ENCODE measurements at places on chromosomes 7 and 10.

DNA sequence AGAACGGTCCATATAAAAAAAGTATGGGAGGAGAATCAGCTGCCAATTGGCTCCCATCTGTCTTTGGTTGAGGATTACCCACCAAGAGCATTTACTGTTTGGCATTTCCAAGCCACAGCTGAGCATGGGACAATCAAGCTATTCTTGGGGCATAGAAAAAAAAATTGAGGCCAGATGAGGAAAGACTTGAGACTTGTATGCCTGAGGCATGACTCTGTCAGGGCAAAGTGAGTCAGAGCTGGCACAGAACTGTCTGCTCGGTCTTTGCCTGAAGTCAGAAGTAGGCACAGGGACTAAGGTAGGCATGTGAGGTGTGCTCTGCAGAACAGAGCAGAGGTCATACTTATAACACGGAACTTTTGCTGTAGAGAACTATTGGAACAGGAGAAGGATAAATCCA is 126.5 kb upstream of the CHRM2 start:
- DNase-seq: no peak

GRCh38 chr10:15262036-15262713 is 93.7 kb upstream of the NMT2 start:
- no peak for DNase-seq

GRCh38 chr10:26372513-26373354 is 65.4 kb upstream of the APBB1IP start:
- DNase-seq: no peak

DNA sequence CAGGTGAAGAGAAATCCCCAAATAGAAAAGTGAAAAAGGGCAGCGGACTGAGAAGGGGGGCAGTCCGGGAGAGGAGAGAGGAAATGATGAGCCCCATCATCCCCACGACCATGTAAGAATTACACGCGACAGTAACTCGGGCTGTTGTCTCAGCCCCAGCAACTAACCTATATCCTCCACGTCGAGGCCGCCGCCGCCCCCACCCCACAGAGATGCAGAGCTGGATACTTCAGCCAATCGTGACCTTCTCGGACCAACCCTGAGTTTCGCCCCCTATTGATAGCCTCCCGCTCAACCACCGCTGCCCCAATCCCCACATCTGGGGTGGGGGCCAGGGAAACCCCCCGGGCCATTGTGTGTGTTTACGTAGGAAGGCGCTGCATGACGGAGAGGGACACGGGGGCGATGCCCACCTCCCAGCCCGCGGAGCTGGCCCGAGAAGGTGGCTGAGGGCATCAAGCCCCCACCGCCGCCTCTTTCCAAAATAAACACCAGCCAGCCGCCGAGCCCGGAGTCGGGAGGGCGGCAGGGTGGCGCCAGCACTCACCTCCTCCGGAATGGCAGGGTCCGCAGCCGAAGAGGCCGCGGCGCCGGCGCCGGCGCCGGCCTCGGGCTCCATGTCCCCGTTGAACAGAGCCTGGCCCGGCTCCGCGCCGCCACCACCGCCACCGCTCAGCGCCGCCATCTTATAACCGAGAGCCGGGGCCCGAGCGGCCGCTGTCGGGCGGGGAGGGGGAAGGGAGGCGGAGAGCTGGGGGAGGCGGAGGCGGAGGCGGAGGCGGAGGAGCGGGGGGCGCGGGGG is 509 bp downstream of the BRAF start:
- DNase-seq: peak; percentile 46

GRCh38 chr10:3773460-3774017 is 11.5 kb downstream of the KLF6 start:
- DNase-seq: no peak

GRCh38 chr7:45920502-45921380 is at the start of gene IGFBP3:
Gene IGFBP3 (minus strand): TSS chr7:45921272. CDS start chr7:45921140, 132 bp downstream.
- DNase-seq: no peak

DNA sequence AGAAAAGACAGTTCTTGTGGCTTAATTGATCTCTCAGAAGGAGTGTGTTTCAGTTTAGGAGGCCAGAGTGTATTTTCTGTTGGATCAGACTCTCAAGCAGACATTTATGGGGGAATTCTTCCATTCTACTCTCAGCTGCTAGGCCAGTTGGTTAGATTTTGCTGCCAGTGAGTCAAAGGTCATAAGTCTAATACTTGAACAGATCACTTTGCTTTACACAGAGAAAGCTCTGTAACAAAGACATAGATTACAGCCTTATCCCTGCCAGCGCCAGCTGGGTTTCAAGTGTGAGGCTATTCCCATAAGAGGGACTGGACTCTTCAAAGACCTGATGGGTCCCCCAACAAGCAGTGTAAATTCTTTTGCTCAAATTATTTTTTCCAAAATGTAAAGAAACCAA is 145.6 kb upstream of the SEMA3C start:
- DNase-seq: no peak

- DNase-seq: no peak
Observed at GRCh38 chr10:63515002-63515763, 6.0 kb upstream of the REEP3 start.

GRCh38 chr7:80213814-80214213 is 79.2 kb downstream of the GNAI1 start:
- DNase-seq: no peak

DNA sequence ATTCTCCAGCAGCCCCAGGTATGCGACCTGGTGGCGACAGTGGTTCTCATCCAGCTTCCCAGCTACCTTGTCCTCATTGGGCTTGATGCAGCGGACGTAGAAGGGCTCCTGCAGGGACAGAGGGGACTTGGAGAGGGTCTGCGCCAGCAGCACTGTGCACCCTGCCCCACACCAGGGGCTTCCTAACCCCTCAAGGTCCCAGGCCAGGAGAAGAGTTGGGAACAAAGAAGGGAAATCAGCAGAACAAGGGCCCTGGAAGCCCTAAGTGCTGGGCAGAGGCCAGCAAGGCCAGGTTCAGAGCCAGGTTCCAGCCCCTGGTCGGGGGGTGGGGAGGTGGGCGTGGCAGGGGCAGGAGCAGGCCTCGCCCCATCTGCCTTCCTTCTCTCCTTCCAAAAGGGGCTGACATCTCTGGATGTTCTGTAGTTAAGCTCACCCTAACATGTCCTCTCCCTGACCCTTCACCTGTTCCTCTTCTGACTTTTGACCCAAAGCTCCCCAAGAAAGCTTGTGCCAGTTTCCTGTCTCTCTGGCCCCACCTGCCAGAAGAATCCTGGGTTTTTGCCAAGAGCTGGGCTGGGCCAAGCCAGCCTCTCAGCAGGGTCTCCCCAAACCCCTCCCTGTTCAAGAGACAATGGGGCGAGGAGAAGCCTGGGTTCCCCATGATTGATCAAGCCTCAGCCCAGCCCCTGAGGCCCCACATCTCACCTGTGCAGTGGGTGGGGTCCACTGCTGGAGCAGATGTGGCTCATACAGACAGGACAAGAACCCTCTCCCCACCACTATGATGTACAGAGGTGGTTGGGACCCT is 11.9 kb downstream of the MYO1G start:
- DNase-seq: no peak

- no peak for DNase-seq
Observed at GRCh38 chr7:129394982-129395914, 39.0 kb upstream of the STRIP2 start.

DNA sequence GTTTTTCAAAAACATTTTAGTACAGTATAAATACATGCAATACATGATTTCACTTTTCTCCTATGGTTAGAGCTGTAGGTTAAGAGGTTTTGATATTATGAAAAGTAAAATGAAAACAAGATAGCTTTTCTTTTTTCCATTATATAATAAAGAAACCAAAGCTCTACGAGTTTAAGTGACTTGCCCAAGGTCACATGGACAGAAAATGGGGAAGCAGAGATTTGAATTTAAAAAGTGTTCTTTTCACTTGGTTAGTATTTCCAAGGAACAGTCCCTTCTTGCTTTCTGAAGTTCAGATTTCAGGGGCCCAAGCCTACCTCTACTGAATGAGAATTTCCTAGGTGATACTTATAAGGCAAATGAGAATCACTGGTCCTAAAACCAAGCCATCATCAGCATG is 13.2 kb upstream of the MAP3K8 start:
- no peak for DNase-seq
